MCF 10A (cell line): ENCODE measurements at places on chromosomes 16 and 17. TPM values are rescaled to one million over a fixed set of nuclear protein-coding genes. Genes with fewer than 3 reads are reported as not detected.

Gene ABCA10
- 18.3 and 24.7 TPM in 2 replicates for total RNA-seq

Gene SKA2
- total RNA-seq, result 54.6 and 57.5 TPM in 2 replicates

Gene GINS2
- 6.9 and 11.3 TPM in 2 replicates for total RNA-seq

Gene TCAP
- 0.37 and 0.71 TPM in 2 replicates for total RNA-seq

Gene EXOSC6
- total RNA-seq, result 49.8 and 83.9 TPM in 2 replicates

Gene MYO1D
- 20.7 and 30.5 TPM in 2 replicates for total RNA-seq

Gene SLFN14
- total RNA-seq, result not detected in 2 replicates

Gene PDILT
- not detected in 2 replicates for total RNA-seq

Gene PRKCB
- not detected in 2 replicates for total RNA-seq

Gene CDRT15L2
- not detected in 2 replicates for total RNA-seq

Gene C1QTNF8
- not detected in 2 replicates for total RNA-seq

Gene FAM20A
- not detected in 2 replicates for total RNA-seq

Gene KRTAP2-3
- not detected in 2 replicates for total RNA-seq

Gene SLC5A2
- not detected in 2 replicates for total RNA-seq

Gene HCRT
- not detected in 2 replicates for total RNA-seq

Gene CSH2
- not detected in 2 replicates for total RNA-seq

Gene NSMCE1
- total RNA-seq, result 106 and 119 TPM in 2 replicates

Gene AGRP
- total RNA-seq, result not detected in 2 replicates

Gene CCDC200
- not detected in 2 replicates for total RNA-seq

Gene TOP2A
- total RNA-seq, result 100 and 151 TPM in 2 replicates

Gene CCDC78
- 4.6 and 6.0 TPM in 2 replicates for total RNA-seq

Gene TNFRSF17
- not detected in 2 replicates for total RNA-seq

Gene SOX8
- not detected in 2 replicates for total RNA-seq

Gene TUBB3
- 20.2 and 23.0 TPM in 2 replicates for total RNA-seq

Gene SYT17
- total RNA-seq, result not detected in 2 replicates

Gene SOX9
- total RNA-seq, result 2.6 and 4.5 TPM in 2 replicates

Gene JPH3
- not detected in 2 replicates for total RNA-seq

Gene RAB37
- total RNA-seq, result not detected in 2 replicates

Gene HAP1
- total RNA-seq, result 0.37 and 0.49 TPM in 2 replicates

Gene MFSD11
- total RNA-seq, result 11.6 and 13.8 TPM in 2 replicates

Gene ST6GALNAC1
- total RNA-seq, result not detected in 2 replicates

Gene FASN
- total RNA-seq, result 114 and 120 TPM in 2 replicates

Gene IL21R
- 0.15 and 0.21 TPM in 2 replicates for total RNA-seq

Gene EPN2
- 35.1 and 36.8 TPM in 2 replicates for total RNA-seq

Gene RNF222
- total RNA-seq, result not detected in 2 replicates

Gene WNT3
- total RNA-seq, result 2.4 and 2.9 TPM in 2 replicates
